ENCODE measurements at places on chromosomes 3 and 15.

DNA sequence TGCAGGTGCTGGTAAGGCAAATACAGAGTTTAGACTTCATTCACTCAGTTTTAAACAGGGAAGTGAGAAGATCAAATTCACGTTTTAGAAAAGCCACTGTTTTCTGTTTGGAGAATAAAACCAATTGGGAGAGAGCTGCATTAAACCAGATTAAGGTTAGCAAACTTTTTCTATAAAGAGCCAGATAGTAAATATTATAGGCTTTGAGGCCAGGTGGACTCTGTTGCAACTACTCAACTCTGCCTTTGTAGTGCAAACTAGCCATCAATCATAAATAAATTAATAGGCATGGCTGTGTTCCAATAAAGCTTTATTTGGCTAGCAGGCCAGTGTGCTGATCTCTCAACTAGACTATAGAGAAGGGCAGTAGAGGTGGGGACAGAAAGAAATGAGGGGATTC, 33.5 kb downstream of the SUCLG2 start:
- DNase-seq: no peak

GRCh38 chr3:55461896-55462295, 25.2 kb downstream of the WNT5A start:
- DNase-seq: no peak

DNA sequence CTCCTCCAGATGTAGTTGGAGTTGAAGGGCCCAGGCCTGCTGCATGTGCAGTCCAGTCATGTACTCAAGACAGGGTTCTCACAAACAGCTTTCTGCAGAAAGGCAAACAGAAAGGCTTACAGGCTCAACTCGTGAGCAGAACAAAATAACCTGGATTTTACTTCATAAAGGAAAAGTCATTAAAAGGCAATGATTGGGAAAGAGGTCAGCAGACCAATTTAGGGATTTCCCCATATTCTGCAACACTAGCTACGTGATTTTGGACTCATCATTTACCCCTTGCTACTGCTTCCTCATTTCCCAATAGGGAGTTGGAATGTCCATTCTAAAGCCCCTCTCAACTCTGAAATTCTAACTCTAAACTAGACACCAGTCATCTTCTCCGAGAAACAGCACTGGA, 18.1 kb downstream of the METTL6 start:
- no peak for DNase-seq

GRCh38 chr3:111351334-111351733, 190.7 kb upstream of the CD96 start:
- DNase-seq: no peak

- DNase-seq: no peak
Measured at GRCh38 chr3:143973259-143974021, 1.8 kb downstream of the DIPK2A start.

DNA sequence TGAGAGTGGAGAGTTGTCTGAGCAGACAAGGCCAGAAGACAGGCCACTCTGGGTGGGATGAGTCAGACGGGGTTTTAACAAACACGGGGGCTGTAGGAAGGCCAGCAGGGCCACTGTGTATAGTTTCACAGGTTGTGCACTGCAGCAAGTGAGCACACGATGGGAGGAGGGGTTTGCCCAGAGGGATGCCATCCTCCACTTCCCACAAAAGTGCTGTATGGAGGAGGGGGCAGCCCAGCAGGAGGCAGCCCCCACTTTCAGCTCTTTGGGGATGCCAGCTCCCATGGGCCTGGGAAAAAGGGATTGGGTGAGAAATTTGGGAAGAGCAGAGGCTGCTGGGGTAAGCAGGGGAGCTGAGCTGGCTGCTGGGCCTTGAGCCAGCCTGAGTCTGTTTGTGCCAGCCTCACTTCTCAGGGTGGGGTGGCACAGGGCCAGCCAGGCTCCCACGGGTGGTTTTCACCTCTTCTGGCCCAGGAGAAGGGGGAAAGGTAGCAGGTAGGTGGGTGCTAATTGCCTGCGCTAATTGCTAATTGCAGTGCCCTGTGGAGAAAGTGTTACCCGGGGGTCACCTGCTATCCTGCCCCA, 6.7 kb downstream of the ZBTB47 start:
- no peak for DNase-seq

DNA sequence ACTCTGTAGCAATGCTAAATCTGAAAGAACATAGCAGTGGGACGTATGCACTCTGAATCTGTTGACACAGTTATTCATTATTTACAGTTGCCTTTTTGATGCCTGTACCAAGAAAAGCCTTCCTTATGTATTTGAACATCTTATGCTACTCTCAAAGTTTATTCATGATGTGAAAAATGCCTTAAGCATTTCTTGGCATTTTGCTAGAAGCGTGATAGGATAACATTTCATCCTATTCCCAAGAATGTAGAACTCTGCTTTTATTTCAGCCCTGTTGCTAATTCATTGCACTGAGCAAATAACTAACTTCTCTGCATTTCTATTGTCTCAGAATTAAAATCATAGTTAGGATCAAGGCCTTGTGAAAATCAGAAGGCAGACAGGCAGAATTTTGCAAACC, 105.5 kb downstream of the STRIT1 start:
- DNase-seq: no peak

GRCh38 chr3:128624526-128625138, 26.0 kb downstream of the RPN1 start:
- DNase-seq: no peak

DNA sequence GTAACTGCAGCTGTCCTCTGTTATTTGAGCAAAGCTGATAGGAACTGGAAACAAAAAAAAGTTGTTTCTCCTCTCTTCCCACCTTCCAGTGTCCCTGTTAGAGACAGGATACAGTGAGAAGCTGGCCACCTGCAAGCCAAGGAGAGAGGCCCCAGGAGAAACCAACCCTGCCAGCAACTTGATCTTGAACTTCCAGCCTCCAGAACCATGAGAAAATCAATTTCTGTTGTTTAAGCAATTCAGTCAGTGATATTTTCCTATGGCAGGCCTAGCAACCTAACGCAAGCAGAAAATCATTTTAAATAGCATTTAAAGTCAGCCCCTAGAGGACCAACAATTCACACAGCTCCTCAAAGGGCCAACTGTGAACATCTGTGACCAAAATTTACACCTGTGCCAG, 291.3 kb downstream of the OXSM start:
- no peak for DNase-seq

GRCh38 chr3:117282566-117282965, 573.0 kb downstream of the TUSC7 start:
- DNase-seq: no peak

DNA sequence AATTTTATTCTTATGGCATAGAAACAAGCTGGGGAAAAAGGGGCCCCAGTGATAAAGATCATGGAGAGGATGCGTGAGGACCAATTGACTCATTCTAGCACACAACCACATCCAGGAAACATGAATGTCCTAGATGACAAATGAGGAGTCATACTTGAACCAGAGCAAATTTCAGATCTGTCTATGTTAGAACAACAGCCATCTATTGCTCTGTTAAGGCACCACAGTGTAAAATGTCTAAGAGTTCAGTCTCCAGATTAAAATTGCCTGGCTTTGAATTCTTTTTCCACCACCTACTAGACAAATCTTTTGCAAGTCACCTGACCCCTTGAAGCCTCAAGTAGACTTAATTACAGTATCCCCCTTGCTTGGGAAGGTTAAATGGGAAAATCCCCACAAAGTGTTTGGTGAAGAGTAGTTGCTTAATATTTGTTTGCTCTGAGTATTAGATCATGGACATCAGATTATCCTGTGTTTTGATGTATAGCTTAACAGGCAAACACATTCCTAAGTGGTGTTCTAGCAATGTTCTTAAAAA, 258.7 kb upstream of the TGFBR2 start:
- no peak for DNase-seq

- DNase-seq: no peak
Measured at GRCh38 chr3:13379201-13379830, 40.8 kb downstream of the NUP210 start.

- no peak for DNase-seq
Measured at GRCh38 chr3:171574556-171575240, 114.5 kb upstream of the TNIK start.

GRCh38 chr15:90620379-90621067, 90.8 kb downstream of the CRTC3 start:
- no peak for DNase-seq

GRCh38 chr15:43189296-43189695, 4.1 kb downstream of the CCNDBP1 start:
- no peak for DNase-seq

DNA sequence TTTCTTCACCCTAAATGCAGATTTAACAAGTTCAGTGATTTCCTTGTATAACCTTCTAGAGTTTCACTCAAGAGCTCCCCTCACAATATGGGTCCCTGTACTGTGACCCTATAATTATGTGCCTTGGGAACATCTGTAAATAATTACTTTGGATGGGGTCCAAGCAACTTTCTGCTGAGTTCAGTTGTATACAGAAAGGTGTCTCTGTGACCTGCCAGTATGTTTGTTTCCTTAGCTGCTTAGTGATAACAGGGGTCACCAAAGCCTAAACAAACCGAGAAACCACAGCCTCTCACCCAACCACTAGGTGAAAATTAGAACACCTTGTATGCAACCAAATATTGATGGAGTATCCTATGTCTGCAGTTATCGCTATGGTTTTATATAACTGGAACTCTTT, 29.8 kb upstream of the SLC25A36 start:
- no peak for DNase-seq

Measured in activated CD8-positive, alpha-beta memory T cell treated with anti-CD3 and anti-CD28 coated beads for 24 hours (primary cell).